AG08396 (cell line): ENCODE measurements at places on chromosomes 13 and 19.

DNA sequence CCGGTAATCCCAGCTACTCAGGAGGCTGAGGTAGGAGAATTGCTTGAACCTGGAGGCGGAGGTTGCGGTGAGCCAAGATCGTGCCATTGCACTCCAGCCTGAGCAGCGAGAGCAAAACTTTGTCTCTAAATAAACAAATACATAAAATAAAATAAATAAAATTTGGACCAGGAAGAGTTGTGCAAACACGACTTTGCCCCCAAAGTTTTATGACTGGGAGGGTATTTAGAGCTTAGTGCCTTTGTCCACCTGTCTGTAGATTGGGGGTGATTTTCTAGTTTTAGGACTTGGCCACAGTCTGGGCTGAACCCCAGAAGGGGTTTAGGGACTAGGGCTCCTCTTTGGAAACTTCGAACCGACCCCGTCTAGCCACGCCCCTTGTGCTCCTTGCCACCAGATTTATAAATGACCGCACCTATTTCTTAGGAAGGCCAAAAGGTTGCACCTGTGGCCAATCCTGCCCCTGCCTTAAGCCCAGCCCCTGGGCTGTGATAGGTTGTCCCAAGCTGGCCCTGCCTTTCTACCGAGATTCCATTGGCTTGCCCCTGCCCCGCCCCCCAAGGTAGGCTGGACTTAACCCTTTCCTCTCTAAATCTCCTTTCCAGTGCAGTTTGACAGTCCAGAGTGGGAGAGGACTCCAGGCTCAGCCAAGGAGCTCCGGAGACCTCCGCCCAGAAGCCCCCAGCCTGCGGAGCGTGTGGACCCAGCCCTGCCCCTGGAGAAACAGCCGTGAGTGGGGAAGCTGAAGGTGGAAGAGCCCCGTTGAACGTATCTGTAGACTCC lies 5.3 kb downstream of the SHD start:
- peak; percentile 66 for DNase-seq

DNA sequence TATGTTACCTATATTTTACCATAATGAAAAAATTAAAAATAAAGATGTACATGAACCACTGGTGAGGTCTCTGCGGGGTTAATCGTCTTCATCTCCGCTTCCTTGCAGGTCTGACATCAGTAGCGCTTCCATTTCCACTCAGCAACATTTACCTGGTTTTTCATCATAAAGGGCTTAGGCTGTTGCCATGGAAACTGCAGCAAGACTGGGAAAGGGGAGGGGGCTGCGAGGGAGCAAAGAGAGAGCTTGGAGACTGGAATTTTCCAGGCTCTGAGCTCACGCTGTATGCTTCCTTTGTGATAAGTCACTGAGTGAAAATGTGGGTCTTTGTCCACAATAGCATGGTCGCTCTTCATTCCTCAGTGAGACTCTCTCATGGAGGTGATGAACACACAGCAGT lies 136.6 kb upstream of the USP29 start:
- no peak for DNase-seq

- DNase-seq = no peak
These were observed 4.7 kb downstream of the ERF start for GRCh38 chr19:42250183-42250665.

DNA sequence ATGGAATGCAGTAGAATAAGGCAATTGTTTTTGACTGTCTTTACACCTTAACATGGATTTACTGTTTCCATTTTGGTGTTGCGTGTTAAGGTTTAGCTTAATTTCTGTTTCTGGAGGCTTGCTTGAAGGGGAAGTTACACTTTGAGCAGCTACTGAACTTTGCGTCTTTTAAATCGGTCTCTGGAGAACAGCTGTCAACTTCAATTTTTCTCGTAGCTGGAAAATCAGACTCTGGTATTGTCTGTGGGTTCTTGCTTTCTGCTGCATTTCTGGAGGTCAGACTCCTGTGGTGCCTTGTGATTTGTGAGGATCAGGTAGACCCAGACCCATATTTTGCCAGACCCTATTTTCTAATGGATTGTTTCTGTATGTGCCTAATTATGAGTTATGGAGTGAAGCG lies 146.7 kb downstream of the ATP8A2 start:
- DNase-seq = no peak

GRCh38 chr19:34217952-34218817 lies 36.2 kb upstream of the GARRE1 start:
- DNase-seq = peak; percentile 52

DNA sequence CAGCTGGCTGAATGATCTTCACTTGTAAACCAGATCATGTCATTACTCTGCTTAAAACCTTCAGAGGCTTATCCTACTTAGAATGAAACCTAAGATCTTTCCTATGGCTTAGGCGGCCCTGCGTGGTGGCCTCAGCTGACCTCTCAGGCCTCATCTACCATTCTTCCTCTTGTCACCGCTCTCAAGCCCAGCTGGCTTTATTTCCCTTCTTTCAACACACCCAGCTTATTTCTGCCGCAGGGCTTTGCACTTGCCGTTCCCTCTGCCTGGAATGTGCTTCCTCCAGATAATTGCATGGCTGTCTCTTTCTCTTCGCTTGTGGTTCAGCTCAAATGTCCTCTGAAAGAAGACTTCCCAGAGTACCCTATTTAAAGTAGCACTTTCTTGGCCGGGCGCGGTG lies 3.6 kb upstream of the ASF1B start:
- DNase-seq = no peak

GRCh38 chr13:94298346-94298745 lies 181.1 kb downstream of the DCT start:
- DNase-seq = no peak

DNA sequence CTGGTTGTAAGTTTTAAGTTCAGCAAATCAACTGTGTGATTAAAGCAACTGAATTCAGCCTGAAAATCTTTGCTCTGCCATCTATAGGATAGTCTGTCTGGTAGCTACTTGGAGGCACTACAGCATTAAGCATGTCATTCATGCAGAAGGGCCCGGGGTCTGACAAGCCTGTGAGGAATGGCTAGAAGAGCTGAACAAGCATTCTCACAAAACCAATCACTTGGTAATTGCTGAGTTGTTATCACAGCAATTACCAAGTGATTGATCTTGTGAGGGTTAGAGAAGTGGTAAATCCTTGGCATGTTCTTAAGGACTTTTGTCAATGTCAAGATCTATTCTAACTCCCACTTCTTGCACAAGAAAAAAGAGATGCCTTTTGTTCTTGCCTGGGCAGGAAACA lies 356.1 kb downstream of the FGF14 start:
- DNase-seq = no peak

- DNase-seq = no peak
These were observed 51.7 kb downstream of the EDNRB start for GRCh38 chr13:77866971-77867370.

GRCh38 chr13:83453723-83454122 lies 428.6 kb downstream of the SLITRK1 start:
- DNase-seq = no peak

DNA sequence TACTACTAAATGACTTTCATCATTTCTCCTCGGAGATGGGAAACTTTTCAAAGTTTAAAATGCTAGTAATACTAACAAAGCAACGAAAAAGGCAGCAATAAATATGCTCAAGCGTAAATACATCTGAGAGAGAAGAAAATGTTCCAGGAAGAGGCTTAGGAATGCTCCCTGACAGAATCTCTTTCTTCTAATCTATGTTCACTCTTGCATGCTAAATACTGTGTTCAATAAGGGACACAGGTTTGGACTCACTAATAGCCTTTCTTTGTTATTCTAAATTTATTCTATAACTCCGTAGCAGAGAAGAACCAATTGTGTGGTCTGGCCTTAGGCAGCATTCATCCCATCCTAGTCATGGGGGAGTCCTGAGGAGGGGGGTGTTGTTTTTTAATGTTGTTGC lies 823.0 kb downstream of the PCDH9 start:
- DNase-seq = no peak

- no peak for DNase-seq
These were observed 26.3 kb downstream of the SKA3 start for GRCh38 chr13:21150013-21150412.

GRCh38 chr13:74026753-74027152 lies 107.5 kb downstream of the KLF12 start:
- no peak for DNase-seq

DNA sequence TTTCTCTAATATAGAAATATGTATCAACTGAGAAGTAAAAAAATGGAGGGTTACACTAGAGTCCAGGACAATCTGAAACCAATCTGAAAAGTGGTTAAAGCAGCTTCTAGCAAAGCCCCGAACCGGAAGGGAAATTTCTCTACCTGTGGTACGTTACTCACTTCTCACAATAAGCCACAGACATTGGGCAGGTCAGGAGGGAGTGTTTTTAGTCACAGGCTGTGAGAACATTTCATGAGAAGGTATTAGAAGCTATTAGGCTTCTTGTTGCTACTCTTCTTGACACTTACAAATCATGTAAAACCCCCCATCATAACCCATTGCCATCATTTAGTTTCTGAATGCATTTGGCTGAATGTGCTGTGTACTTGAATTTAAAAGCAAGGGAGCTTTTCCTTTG lies 120.9 kb downstream of the NUFIP1 start:
- no peak for DNase-seq

- no peak for DNase-seq
These were observed 54.9 kb downstream of the SIAH3 start for GRCh38 chr13:45796426-45797235.
